Stomach (tissue), 19 donors: ENCODE measurements at places on chromosomes 3 and 15.
A peak's percentile ranks its signal among the peaks of the same experiment; 100 is the strongest.

- DNase-seq, result no peak
These were observed 52.7 kb upstream of the GCNT3 start for GRCh38 chr15:59558851-59559250.

DNA sequence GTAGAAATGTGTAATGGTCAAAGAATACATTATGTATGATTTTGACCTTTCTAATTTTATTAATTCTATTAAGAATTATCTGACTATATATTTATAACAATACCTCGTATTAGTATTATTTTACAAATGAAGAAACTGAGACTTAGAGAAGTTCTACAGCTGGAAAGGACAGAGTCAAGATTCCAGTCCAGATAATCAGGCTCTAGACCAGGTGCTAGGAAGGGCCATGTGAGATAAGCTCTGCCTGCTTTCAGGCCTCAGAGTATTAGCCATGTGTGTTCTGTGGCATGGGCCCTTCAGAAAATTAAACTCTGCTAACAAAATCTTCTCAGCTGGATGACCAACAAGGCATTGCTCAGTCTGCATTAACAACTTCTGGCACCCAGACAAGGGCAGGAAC is 87.5 kb downstream of the CD200R1L start:
- no peak for DNase-seq

DNA sequence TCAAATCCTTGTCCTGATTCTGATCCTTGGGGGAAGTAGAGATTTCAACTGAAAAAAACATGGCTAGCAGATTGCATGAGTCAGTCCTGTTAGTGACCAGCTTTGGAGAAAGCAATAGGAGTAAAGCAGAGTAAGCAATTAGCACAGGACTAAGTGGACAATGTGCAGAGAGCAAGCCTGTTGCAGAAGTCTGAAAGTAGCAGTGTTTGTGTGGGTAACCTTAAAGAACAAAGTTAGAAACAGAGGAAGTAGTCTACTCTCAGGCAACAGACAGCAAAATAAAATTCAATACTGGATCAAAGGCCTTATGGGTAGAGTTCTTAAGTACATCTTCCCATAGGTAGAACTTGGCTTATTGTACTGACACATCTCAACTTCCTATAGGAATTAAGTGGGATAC is 916.8 kb downstream of the CADM2 start:
- DNase-seq, result no peak

DNA sequence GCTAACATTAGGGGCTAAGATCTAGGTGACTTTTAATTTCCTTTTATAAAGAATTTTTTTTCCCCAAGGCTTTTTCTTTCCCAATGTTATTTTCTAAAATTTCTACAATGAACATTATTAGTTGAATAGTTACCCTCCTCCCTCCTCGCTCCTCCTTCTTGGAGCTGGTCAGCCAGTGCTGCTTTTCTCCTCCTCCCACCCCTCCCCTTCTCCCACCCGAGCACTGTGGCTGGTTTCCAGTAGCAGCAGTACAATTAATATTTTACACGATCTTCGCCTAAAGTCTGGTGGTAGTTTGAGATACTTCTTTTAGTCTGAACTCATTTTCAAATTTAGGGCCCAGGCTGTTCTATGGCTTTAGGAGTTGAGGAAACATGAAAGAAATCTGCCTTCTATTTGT is 41.6 kb downstream of the EEFSEC start:
- no peak for DNase-seq

- DNase-seq, result no peak
These were observed 26.1 kb downstream of the RPL39L start for GRCh38 chr3:187112934-187113793.

DNA sequence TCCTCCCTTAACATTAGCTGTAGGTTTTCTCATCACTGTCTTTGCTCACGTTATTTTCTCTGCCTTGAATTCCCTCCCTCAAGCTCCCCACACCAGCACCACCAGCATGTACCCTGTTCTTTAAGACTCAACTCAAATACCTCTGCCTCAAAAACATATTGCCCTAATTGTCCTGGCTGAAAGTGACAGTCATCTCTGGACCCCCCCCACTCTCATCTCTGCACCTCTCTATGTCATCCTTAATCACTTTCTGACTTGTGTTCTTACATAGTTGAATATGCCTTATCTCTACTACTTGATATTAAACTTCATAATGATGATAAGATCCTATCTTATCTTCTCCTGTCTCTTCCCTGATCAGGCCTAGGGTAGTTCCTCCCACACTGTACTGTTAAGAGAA is 345.2 kb upstream of the TPRG1 start:
- no peak for DNase-seq

GRCh38 chr3:119497820-119498185 is 544 bp upstream of the TIMMDC1 start:
- DNase-seq, result peak; percentile 64

DNA sequence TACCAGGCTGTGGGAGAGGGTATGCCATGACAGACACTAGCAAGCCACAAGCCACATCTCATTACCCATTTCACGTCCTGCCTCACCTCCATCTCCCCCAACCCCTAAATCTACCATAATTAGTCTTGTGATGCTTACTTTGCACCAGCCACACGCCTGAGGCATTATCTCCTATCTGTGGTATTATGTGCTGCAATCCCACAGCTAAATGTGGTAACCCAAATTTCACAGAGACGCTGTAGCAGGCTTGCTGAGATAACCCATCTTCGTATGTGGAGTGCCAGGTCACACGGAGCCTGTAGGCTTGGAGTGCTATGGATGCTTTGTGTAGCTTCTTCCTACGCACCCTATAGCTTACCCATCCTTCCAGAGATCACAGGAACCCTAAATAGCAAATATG is 256.7 kb upstream of the KCNH8 start:
- DNase-seq, result no peak

- DNase-seq, result no peak
These were observed 643.1 kb downstream of the ZPLD1 start for GRCh38 chr3:103077910-103078309.

GRCh38 chr3:194267744-194268653 is 83.1 kb downstream of the CPN2 start:
- no peak for DNase-seq

DNA sequence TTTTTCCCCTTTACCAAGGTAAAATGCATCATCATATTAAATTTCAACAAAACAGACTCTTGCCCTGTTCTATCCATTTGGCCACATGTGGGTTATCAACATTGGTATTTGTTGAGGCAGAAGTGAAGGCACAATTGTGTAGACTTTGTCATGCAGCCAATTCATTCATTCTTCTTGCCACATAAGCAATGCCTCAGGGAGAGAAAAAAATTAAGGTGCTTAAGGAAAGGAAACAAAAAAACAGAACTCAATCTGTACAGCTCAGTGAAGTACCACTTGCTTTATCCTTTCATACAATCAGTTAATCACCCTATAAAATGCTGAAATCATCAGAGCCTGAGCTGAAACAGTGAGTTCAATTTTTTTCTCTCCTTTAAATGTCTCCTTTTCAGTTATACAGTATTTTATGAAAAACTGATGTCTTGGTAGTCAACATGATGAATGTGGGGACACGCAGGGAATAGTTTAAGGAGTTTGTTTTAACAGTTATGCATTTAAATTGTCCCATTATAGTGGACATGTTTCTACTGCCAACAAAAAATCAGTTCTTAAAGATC is 588.9 kb downstream of the MFSD1 start:
- no peak for DNase-seq

DNA sequence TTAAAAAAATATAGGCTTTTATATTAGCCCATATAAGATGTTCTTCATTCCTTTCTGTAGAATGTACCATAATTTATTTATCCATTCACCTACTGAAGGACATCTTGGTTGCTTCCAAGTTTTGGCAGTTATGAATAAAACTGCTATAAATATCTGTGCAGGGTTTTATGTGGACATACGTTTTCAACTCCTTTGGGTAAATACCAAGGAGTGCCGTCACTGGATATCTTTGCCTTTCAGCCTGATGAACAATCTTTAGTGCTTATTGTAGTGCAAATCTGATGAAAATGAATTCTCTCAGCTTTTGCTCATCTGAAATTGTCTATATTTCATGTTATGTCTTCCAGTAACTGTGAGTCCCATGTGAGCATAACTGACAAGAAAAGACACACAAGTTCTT is 26.6 kb upstream of the BLM start:
- no peak for DNase-seq

- no peak for DNase-seq
These were observed 50.1 kb downstream of the UMPS start for GRCh38 chr3:124780356-124780755.

GRCh38 chr3:179526989-179527391 is 35.7 kb upstream of the ACTL6A start:
- no peak for DNase-seq
